ENCODE measurements at places on chromosomes 4 and X.
A peak's percentile ranks its signal among the peaks of the same experiment; 100 is the strongest.

- DNase-seq: peak; percentile 92
These were observed 31.5 kb downstream of the NOP14 start for GRCh38 chr4:2931512-2932301.

DNA sequence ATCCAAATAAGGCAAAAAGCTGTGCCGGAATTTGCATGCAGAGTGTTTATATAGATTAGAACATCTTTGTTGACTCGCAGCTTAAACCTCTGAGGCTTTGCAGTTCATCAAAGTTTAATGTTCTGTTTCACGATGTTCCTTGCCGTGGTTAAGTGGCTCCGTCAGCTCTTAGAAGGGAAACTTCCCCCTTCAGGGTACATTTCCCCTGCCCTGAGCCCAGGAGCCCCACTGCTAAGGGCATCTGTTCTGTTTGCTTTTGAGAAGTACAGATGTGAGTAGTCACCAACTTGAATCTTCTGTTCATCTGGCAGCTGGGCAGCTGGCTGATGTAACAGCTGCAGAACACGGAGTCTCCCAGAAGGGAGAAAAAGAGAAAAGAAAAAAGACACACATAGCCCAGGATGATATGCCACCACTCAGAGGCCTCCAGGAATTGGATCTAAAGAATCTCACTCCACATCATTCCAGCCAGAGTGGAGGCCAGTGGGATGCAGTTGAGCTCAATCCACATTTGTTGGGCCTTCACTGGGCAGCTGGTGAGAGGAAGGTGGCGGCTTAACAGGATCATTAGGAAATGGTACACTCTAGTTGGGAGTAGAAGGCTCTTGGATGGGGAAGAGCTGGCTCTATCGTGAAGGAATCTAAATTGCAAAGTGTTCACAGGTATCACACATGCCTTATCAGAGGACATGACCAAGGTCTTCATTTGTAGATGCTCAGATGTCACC, 178.7 kb upstream of the RBPJ start:
- DNase-seq: peak; percentile 35

GRCh38 chr4:8351931-8352367, 82.4 kb downstream of the HTRA3 start:
- DNase-seq: no peak

GRCh38 chrX:15675490-15675921, 10.9 kb upstream of the CLTRN start:
- DNase-seq: no peak

- DNase-seq: no peak
These were observed 392.0 kb downstream of the MAPK10 start for GRCh38 chr4:85967872-85968271.

DNA sequence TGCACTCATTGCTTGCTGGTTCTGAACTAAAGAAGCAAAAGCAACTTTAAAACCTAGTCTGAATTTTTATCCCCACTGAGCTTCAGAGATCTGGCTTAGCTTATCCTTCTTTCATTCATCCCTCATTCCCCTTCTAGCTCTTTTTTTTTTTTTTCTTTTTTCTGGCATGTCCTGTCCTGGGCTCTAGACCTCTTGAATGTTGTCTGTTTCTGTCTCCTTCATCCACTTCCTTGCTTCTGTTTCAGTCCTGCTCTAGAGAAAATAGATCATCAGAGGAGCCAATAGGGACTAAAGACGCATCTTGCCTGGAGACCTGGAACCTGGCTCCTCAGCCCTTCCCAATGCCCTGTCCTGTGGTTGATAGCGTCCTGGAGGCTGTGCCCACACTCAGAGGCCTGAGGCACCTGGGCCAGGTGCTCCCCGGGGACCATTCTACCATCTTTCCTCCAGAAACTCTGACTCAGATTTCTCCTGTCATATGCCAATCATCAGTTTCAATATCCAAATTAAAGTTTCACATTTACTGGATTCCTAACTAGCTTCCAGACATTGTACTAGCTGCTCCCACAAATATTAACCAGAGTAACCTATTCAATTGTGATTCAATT, 115.7 kb upstream of the GATB start:
- DNase-seq: no peak

DNA sequence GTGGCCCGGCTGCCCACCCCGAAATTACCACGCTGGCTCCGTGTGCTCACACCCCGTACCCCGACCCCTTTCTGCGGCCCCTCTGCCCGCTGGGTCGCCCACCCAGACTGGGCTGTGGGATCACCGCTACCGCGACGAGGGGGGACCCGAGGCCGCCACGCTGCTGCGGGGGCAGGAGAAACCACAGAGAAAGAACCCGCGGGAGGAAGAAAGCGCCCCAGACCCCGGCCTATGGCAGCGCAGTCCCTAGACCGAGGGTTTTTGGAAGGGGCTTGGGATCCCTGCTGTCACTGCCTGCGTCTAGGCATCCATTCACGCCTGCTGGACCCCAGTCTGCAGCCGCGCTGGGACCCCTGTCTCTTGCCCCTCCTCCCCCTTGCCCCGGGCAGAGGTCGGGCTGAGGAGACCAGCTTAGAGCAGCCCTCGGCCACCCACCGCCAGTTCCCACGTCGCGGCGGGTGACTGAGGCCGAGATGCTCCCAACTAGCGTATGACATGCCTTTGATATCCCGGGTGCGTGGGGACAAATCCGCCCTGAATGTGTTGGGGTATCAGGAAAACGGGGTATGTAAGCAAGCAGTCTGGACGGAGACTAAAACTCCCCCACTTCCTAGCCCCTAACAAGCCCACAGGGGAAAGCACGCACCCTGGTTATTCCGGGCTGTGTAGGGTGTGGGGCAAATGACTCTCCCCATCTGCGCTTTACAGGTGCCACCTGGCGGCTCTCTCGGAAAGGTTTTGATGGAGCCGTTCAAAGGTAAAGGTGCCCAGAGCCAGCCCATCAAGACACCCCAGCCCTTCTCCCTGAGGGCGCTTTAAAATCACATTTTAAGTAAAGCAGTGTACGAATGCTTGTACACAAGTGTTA, 862 bp upstream of the INPP4B start:
- peak; percentile 69 for DNase-seq

GRCh38 chr4:95017305-95018064, 259.7 kb downstream of the BMPR1B start:
- no peak for DNase-seq

- no peak for DNase-seq
These were observed 43.7 kb downstream of the NLGN4X start for GRCh38 chrX:6184900-6185515.

- DNase-seq: no peak
These were observed 71.3 kb upstream of the KIT start for GRCh38 chr4:54586320-54586955.

DNA sequence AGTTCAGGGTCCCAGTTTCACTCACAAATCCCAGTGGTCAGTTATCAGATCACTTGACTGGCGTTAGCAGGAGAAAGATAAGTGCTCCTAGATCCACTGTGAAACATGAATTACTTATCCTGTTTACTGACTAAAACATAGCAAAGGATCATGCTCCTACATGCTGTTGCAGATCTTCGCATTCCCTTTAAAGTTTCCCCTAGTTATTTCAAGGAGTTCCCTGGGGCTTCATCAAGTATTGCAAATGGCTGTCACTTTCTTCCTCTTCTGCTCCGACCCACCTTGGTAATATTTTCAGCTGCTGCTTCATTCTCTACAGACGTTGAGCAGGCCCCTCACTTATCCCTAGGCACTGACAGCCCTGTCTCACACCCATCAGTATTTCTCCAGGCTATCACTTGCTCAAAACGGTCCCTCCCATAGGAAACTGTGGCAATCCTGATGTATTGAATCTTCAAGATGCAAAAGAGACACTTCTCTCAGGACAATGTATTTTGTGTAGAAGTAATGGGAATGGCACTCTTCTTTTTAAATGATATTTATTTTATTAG, 466.0 kb downstream of the INPP4B start:
- no peak for DNase-seq

GRCh38 chr4:18980516-18981233, 959.1 kb upstream of the LCORL start:
- DNase-seq: peak; percentile 29

DNA sequence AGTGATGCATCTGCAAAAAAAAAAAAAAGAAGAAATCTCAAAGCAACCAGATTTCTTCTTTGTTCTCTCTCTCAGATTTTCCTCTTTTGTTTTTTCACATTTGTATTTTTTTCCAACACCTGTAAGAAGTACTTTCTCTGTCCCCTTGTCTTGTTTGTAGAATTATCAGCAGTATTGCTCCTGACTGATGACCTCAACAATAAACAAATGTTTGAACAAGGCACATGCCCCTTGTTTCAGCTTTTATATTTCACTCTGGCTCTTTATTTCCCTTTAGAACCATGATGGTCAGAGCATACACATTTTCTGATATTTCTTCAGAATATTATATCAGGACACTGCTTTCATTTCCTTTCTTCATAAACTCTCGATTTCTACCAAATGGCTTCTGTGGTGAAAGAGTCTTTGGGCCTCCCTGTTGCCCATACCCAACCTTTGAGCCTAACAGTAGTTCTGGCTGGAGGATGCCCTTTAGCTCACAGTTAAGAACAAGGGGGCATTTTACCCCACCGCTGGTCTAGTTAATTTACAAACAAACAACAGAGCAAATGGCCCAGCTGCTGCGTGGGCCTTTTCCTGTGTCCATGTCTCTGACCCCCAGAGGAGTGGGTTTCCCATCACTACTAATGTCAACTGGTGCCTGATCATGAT, 142.5 kb upstream of the SMAD1 start:
- no peak for DNase-seq

- DNase-seq: peak; percentile 35
These were observed 88.9 kb upstream of the CITED1 start for GRCh38 chrX:72394518-72395170.

- no peak for DNase-seq
These were observed 31.9 kb downstream of the CBR4 start for GRCh38 chr4:168978001-168978700.

DNA sequence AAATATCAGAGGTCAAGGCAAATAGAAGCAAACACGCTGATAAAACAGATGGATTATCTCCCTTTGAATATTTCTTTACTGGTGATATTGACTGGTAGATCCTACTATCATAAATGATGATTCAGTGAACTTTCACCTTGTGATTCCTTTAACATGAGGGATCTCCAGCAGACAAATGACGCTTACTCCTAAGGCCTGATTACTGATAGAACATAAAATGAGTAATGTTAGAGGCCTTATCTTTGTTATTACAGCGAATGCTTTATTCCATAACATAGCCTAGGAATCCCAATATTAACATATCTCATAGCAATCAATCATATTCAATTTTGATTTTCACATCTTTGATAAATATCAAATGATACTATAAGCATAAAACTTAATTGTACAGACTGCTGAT, 152.3 kb downstream of the SLC10A7 start:
- DNase-seq: no peak

DNA sequence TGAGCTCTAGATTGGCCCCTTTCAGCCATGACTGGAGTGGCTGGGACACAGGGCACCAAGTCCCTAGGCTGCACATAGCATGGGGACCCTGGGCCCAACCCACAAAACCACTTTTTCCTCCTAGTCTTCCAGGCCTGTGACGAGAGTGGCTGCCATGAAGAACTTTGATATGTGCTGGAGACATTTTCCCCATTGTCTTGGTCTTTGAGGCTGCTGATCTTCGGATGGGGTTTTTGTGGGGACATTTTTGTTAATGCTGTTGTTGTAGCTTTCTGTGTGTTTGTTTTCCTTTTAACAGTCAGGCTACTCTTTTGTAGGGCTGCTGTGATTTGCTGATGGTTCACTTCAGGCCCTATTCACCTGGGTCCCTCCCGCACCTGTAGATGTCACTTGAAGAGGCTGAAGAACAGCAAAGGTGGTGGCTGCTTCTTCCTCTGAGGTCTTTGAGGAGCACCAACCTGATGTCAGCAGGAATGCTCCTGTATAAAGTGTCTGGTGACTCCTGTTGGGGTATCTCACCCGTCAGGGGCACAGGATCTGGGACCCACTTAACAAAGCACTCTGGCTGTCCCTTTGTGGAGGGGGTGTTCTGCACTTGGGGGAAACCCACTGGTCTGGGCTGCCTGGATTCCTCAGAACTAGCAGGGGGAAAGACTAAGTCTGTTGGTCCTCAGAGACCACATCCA, 49.6 kb upstream of the GRID2 start:
- DNase-seq: no peak

DNA sequence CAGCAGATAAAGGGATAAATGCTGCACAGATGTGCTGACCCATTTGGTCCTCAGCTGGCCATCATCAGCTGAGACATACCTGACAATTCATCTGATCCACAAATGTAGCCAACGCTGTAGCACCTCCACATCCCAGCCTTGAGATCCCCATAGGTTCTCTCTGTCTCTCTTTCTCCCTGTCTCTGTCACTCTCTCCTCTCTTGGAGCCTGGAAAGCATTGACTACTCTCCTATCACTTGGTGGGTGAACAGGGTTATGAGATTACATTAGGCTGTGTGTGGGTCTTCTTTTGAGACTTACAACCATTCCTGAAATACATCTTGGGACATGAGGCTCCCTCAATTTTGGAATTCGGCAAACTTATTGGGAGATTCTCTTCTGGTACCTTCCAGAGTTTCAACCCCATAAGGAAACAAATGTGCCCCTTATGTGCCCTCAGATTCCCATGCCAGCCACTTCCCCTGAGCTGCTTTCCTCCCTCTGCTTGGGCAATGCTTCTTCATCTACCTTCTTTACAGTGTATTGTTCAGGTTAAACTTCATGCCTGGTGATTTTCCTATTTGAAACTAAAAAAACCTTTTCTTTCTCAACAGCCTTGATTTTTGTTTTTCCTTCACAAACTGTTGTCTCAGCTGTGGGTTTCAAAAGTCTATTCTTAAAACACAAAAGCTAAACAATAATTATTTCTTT, 29.1 kb upstream of the FGF2 start:
- DNase-seq: no peak

- no peak for DNase-seq
These were observed 58.7 kb upstream of the ABCG2 start for GRCh38 chr4:88217169-88217568.

GRCh38 chrX:118349188-118349587, 3.3 kb downstream of the WDR44 start:
- DNase-seq: no peak

DNA sequence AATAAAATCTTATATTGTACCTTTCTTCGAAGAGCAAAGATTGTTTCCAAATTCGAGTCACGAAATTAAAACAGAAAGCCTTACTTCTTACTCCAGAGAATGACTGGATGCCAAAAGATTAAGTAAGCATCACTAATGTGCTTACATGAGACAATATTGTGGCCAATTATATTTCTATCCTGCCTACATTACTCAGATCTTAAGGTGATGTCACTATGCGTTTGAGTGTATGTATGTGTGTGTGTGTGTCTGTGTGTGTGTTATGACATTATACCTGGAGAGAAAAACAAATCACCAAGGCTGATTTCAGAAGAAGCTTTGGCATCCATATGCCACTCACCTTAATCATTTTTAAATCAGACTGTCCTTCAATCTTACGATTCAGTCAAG, 556.3 kb downstream of the PPARGC1A start:
- DNase-seq: no peak
